CD4-positive, alpha-beta T cell treated with Interleukin-12 subunit alpha and Interleukin-12 subunit beta, for 1 hour (primary cell): ENCODE measurements at places on chromosomes 11 and 22.

DNA sequence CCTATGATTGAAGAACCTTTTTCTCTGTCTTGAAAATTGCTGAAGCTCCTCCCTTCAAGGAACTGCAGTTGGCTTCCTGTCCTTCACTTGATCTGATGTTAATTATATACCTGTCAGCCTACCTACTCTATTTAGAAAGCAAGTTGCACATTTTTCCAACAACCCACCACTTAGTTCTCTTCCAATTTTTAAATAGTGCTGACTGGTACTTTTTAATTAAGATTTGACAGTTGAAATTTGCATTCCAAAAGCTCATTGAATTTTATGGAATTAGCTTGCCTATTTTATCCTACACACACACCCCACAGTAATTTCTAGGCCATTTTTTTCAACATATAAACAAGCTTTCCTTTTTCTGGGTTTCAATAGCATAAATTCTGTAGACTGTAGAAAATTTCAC, 820.3 kb upstream of the FAT3 start:
- no peak for DNase-seq

- DNase-seq = no peak
Measured at GRCh38 chr22:20133930-20134549, 2.4 kb downstream of the ZDHHC8 start.

DNA sequence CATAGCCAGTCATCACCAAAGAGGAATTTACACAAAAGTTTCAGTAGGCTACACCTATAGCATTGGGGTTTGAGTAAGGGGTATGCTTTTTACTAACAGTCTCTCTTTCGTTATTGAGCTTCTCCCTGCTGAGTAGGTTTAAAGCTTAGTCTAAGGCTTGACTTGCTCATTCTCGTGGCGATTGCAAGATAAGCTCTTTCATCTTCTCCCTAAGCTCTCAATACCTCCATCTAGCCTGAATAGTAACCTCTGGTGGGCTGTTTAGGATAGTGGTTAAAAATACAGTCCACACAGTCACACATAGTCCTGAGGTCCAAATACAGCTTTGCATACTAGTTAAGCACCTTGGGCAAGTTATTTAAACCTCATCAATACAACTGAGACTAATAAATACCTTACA, 65.6 kb downstream of the IMMP1L start:
- no peak for DNase-seq

- DNase-seq = peak; percentile 63
Measured at GRCh38 chr22:17120281-17120680, 879 bp downstream of the TMEM121B start.

DNA sequence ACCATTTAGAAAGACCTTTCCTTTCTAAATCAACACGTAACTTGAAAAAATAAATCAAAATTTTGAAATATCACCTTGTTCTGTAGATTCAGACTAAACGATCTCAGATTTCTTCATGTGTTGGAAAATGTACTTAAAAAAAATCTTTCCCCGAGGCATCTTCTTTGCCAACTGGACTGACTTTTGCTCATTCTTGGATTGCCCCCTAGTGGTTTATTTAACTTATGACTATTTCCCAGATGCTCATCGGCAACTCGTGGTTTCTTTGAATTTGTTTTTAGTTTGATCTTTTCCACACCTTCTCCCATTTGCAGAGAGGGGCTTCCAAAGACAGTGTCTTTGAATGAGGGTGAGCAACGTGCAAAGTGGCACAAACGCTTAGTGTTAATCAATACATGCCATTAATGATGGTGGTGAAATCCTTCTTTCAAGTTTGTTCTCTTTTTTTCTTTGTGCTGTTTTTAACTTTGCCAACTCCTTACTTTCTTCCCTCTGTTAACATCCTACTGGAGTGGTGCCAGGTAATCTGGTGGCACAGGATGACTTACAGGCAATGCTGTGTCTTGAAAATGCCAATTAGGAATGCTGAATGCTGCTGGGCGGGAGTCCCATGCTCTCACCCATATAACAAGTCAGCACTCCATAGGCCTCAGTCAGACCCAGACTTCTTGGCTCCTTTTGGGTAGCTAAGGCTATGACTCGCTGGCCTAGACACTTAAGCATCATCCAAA, 18.3 kb downstream of the PRSS23 start:
- DNase-seq = peak; percentile 54

DNA sequence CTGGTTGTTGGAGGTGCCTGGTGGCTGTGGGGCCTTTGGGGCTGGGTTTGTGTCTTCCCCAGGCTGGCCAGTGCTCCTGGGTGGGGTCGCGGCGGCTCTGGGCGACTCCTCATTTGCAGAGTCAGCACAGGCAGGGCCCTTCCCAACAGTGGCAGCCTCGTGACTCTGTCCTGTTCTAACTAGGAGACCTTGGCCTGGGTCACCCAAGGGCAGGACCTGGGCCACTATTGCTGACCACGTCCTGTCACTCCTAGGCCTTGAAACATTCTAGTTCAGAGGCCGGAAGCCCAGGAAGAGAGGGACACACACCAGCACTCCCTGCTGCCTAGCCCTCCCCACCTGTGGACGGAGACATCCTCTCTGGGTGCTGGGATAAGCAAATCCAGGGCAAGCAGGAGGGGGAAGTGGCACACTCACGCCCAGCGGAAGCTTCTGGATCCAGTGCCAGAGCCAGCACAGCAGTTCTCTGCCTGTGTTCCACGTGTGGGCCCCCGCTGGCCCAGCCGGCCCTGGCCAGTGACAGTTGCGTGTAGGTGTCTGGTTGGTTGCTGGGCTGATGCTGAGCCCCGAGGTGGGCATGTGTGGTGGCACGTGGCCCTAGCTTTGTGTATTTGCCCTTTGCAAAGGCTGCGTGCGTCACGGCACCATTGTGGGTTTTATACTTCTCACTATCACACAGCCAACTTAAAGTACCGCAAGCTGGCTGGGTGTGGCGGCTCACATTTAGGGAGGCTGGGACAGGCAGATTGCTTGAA, 4.3 kb upstream of the CHID1 start:
- DNase-seq = no peak
